ENCODE measurements at places on chromosomes 12 and 14.

- no peak for DNase-seq
Observed at GRCh38 chr12:1880876-1881275, 37.6 kb downstream of the CACNA2D4 start.

DNA sequence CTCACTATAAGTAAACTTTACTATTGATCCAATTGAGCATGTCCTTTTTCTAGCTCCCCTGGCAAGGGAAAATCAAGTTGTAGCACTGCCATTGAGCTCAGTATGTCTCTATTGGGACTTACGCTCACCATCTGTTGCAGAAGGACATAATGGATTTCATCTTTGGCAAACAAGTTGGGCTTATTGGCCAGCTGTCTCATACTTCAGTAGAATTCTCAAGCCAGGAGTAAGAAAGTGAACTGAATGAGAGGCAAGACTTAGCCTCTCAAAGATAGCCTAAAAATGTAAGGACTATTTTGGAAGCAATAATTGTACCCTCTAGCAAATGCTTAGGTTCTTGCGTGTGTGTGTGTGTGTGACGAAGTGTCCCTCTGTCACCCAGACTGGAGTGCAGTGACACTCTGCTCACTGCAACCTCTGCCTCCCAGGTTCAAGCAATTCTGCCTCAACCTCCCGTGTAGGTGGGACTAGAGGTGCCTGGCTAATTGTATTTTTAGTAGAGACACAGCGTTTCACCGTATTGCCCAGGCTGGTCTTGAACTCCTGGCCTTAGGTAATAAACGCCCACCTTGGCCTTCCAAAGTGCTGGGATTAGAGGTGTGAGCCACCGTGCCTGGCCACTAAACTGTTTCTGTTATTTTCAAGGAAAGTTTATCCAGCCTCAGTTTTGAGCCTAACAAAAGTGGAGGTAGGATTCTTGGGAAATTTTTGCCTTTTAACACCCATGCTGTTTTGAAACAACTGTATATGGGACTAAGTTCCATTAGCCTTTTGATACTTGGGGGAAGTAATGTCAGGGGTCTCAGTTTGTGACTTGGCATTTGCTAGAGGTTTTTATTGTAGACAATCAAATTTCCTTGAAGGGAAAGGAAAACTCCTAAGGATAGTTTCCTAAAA, 7.0 kb downstream of the HNRNPA1 start:
- DNase-seq = no peak

GRCh38 chr14:36724162-36724561, 62.5 kb downstream of the PAX9 start:
- no peak for DNase-seq

GRCh38 chr14:60933920-60934655, 46.8 kb downstream of the TRMT5 start:
- DNase-seq = no peak

DNA sequence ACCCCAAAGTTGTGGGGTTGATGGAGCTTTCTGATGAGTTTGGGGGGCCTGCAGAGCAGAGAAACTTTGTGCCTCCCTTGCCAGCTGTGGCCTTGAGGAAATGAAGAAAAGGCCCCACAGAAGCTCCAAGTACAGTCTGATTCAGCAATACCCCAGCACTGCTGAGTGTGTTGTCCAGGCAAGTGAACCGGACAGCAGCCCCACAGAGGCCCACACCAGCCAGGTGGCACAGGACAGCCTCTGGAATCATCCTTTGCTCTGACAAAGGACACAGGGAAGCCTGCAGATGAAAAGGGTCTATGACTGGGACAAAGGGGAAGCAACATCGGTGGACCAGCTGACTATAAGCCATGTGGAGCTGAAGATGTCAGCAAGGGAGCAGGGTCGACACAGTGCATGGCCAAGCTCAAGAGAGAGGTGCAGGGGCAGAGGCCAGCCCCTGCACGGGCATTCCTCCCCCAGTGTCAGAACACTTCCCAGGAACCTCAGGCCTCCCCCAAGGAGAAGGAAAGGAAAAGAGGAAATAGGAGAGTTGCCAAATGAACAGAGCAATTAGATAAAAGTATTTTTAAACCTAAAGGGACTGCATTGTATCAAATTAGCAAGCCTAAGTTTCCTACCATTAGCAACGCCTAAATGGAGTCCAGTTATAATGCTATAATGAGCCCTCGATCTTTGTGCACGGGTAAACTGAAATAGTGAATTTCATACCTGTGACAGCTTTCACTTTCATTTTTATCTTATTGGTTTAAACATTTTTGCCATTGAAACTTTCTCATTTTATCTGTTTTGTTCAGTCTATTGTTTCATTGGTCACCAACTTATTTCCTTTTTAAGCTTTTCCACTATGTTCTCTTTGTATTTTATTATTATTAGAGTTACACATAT, 46.3 kb upstream of the PTGDR start:
- no peak for DNase-seq

DNA sequence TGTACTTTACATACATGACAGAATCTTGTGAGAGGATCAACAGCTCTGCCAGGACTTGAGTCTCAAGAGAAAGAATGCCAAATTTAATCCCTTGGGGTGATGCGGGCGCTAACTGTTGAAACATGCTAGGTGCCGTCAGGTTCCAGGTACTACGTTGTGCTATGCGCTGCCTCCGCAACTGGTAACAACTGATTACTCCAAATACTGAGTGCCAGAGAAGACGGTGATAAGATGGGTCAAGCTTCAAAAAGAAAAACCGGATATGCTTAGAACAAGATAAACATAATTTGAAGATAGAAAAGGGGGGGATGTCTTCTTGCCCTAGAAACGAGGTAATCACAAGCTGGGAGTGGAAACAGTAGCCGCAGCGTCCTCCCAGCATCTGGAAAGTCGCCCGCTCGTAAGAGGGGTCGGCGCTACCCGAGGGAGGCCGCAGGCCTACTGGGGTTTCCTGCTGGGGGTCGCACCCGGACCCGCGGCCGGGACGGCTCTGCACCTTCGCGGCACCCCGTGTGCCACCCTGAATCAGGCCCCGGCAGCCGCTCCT, 678 bp downstream of the ZBTB25 start:
- peak; percentile 27 for DNase-seq
